Dermis blood vessel endothelial cell (primary cell): ENCODE measurements at places on chromosomes 7 and 10. TPM values are rescaled to one million over a fixed set of nuclear protein-coding genes. Genes with fewer than 3 reads are reported as not detected.
A peak's percentile ranks its signal among the peaks of the same experiment; 100 is the strongest.

SPRN gene
- total RNA-seq: under 0.01 TPM in 1 of 2 replicates, not detected in the other

- no peak for DNase-seq
Observed at GRCh38 chr10:78776756-78777155, 292.0 kb upstream of the ZMIZ1 start.

- DNase-seq: no peak
Observed at GRCh38 chr10:121057269-121057668, 206.1 kb downstream of the WDR11 start.

DNA sequence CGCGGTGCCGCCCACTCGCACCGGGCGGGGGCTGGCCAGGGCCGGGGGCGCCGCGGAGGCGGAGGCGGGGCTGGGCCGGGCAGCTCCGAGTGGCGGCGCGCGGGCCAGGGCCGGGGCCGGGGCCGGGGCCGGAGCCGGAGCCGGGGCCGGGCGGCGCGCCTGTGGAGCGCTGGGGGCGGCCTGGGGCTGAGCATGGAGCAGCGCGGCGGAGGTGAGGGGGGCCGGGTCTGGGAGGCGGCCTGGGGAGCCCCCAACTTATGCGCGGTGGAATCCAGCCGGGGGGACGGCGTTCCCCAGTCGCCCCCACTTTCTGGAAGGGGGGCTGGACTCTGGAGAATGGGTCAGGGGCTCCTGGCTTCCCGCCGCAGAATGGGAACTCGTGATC, at the start of gene LZTS2:
Gene LZTS2, plus strand, starts transcription at position 67 of the 385 bp plus-strand sequence. CDS start 2,731 bp downstream, outside the sequence.
- DNase-seq: no peak

STYXL1 gene
- total RNA-seq: 28.1 and 38.3 TPM in 2 replicates

DNA sequence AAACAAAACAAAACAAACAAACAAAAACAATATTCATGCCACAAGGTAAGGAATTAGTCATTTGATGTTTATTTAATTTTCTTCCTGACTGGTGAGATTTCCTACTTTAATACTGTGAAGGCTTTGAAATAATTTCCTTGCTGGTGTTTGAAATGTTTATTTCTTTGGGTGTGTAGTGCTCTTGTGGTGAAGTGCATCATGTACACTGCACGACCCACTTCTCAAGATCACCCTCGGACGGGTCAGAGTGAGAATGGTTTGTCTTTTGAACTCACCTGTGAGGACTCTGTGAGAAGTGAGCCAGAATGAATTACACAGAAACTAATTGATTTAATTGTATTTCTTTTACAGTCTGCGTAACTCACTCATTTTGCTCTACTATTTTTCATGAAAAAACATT, 1211.5 kb downstream of the SORCS1 start:
- DNase-seq: no peak

DNA sequence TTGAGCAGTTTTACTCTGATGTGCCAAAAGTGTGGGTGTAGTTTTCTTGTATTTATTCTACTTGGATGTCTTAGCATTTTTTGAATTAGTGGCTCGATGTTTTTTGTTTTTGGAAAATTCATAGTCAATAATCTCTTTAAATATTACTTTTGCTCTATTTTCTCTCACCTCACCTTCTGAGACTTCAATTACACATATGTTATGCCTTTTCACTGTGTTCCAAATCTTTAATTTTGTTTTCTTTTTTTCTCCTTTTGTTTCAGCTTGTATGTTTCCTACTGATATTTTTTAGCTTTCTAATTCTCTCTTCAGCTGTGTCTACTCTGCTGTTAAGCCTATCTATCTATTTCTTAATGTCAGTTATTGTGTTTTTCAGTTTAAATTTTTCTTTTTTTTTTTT, 69.5 kb downstream of the ZNF503 start:
- no peak for DNase-seq

- DNase-seq: peak; percentile 93
Observed at GRCh38 chr10:87863053-87863943, at the start of the genes KLLN and PTEN. Gene KLLN (minus strand): TSS chr10:87863533. CDS start chr10:87862487, 1,046 bp downstream. Gene PTEN (plus strand): TSS chr10:87863625. CDS start chr10:87864470, 845 bp downstream.

CRPPA gene
- 1.9 and 2.0 TPM in 2 replicates for total RNA-seq

SYNPO2L gene
- total RNA-seq: under 0.01 TPM in 1 of 2 replicates, not detected in the other

GPER1 gene
- total RNA-seq: 1.0 and 2.0 TPM in 2 replicates

GRCh38 chr10:19178675-19179074, 130.1 kb downstream of the MALRD1 start:
- no peak for DNase-seq

- DNase-seq: no peak
Observed at GRCh38 chr10:1374511-1375345, 318.5 kb downstream of the WDR37 start.

ZNF485 gene
- 1.0 TPM in 2 replicates for total RNA-seq
